A549 (cell line): ENCODE measurements at places on chromosomes 11 and 22. TPM values are rescaled to one million over a fixed set of nuclear protein-coding genes. Genes with fewer than 3 reads are reported as not detected.

The OTOG gene
- not detected in 3 replicates for polyA plus RNA-seq

The OR6A2 gene
- not detected in 3 replicates for polyA plus RNA-seq

The C11orf52 gene
- polyA plus RNA-seq, result 0.08 TPM in 1 of 3 replicates, not detected in the others

The GPHA2 gene
- not detected in 3 replicates for polyA plus RNA-seq

The CRYBA4 gene
- polyA plus RNA-seq, result not detected in 3 replicates

The EWSR1 gene
- polyA plus RNA-seq, result 266 to 281 TPM (median 272 TPM) in 3 replicates

The GCAT gene
- 2.1 to 3.1 TPM (median 2.6 TPM) in 3 replicates for polyA plus RNA-seq

The MS4A12 gene
- not detected in 3 replicates for polyA plus RNA-seq

The OSBP2 gene
- 2.7 to 4.7 TPM (median 3.9 TPM) in 3 replicates for polyA plus RNA-seq

The SLC25A18 gene
- polyA plus RNA-seq, result 0.04 TPM in 2 of 3 replicates, not detected in the other

The ELF5 gene
- polyA plus RNA-seq, result 0.04 TPM in 1 of 3 replicates, not detected in the others

The TMEM191B gene
- polyA plus RNA-seq, result 0.53 to 0.70 TPM (median 0.67 TPM) in 3 replicates

The TSPAN18 gene
- polyA plus RNA-seq, result 4.5 to 5.8 TPM (median 4.8 TPM) in 3 replicates

The PIH1D2 gene
- 0.98 to 1.3 TPM (median 1.2 TPM) in 3 replicates for polyA plus RNA-seq

The C11orf21 gene
- not detected in 3 replicates for polyA plus RNA-seq

The AAMDC gene
- polyA plus RNA-seq, result 31.3 to 41.8 TPM (median 36.5 TPM) in 3 replicates

The OR52K1 gene
- not detected in 3 replicates for polyA plus RNA-seq

The FAR1 gene
- 41.8 to 44.3 TPM (median 42.2 TPM) in 3 replicates for polyA plus RNA-seq
